Diencephalon (tissue), 1 donor: ENCODE measurements at places on chromosomes 4 and X. TPM values are rescaled to one million over a fixed set of nuclear protein-coding genes. Genes with fewer than 3 reads are reported as not detected.

Gene FGF2
- 20.3 TPM for total RNA-seq

Gene PAGE3
- total RNA-seq, result not detected

Gene GABRG1
- total RNA-seq, result 90.7 TPM

Gene TREX2
- total RNA-seq, result 2.3 TPM

Gene S100P
- total RNA-seq, result 0.46 TPM

Gene GLUD2
- 3.2 TPM for total RNA-seq

Gene NAP1L2
- total RNA-seq, result 65.3 TPM

Gene ARSJ
- 1.2 TPM for total RNA-seq

Gene RASSF6
- 0.23 TPM for total RNA-seq

Gene LRP2BP
- total RNA-seq, result 9.0 TPM

Gene PTPN13
- total RNA-seq, result 30.2 TPM
